ENCODE measurements at places on chromosomes 6 and 20.

DNA sequence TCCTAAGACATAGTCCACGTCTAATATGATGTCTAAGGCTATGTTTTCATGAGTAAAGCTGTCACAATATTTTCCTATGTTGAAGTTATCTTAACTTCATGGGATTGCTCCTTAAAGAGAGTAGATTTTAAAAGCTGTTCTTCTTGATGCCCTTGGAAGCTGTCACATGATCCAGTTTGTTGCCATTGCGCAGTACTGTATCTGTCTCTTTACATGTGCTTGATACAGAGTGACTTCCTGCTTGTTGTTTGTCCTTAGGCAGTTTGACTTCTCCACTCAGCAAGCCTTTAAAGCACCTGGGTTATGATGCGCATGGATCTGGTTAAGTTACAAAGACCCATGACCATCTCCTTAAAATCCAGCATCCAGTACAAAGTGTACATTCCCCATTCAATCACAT, 85.4 kb downstream of the CDYL start:
- no peak for DNase-seq

GRCh38 chr6:31122791-31123706, 2.8 kb upstream of the CDSN start:
- DNase-seq = peak; percentile 56

DNA sequence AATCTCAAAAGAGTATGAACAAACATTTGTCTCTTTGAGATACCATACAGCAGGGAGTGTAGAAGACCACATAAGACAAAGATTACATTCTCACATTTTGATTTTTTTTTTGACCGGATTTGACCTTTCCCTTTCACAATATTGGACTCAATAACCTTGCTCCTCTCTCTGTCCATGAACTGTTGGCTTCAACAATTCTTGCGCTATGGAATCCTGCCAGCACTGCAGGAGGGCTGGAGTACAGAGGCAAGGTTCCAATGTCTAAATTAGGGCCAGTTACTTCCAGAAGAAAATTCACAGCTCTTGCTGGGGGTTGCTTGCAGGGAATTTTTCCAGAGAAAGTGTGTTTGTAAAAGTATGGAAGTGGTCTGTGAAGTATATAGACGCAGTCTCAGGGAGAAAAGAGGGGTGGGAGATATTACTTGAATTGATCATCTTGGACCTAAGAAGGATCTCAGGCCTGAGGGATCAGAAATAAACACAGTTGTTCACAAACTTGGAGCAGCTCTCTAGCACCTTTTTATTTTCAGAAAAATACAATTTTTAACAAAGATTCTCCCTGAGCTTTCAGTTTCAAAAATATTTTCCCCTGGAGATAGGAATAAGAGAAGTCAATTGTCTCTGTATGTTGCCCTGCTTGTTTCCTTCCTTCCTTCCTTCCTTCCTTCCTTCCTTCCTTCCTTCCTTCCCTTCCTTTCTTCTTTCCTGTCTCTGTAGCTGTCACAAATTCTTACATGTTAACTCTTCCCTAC, 765.9 kb downstream of the BCKDHB start:
- DNase-seq = no peak

- no peak for DNase-seq
These were observed 325.1 kb downstream of the SOX4 start for GRCh38 chr6:21918666-21919065.

DNA sequence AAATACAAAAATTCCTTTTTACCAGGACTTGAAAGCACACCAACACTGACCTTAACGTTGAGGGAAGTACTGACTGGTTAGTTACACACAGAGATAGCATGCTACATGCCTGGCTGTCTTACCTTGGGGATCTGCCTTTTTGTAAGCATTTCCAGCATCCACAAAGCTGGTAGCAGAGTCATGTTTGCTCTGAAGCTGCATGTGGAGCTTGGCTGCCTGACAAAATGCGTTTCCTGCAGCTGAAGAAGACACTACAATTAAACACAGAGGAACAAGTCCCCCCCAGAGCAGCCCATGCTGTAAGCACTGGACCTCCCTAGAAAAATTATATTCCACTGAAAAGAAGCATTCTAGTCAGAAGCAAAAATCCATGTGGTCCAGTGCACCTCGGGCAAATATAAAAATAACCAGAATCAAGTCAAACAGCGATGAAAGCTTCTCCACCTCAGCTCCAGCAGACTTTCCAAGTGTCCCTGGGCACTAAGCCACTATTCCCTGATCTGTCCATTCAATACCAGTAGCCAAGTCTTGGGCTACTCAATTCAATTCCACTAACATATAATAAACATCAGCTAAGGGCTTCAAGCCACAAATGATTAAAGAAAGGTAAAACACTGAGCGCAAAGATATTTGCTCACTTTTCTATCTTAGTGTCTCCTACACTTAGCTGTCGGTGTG, 24.2 kb downstream of the NAPB start:
- DNase-seq = no peak

- no peak for DNase-seq
These were observed 250.5 kb upstream of the AFDN start for GRCh38 chr6:167576050-167576741.

DNA sequence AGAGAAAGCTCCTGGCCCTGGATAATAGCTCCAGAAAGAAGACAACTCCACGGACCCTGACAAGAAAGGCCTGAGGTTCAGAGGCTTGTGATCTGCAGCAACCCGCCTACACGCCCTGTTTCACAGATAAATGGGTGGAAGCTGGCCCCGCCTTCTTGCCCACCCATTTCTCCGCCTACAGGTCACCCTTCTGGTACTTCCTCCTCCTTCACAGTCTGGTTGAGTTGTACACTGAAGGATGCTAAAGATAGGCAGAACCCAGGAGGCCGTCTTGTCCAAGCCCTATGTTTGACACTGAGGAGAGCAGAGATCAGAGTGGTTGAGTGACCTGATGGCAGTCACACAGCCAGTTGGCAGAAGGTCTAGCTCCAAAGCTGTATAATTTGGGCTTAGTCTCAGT, 34.2 kb upstream of the MDGA1 start:
- peak; percentile 25 for DNase-seq

- no peak for DNase-seq
These were observed 40.1 kb downstream of the VSTM2L start for GRCh38 chr20:37943033-37943432.

DNA sequence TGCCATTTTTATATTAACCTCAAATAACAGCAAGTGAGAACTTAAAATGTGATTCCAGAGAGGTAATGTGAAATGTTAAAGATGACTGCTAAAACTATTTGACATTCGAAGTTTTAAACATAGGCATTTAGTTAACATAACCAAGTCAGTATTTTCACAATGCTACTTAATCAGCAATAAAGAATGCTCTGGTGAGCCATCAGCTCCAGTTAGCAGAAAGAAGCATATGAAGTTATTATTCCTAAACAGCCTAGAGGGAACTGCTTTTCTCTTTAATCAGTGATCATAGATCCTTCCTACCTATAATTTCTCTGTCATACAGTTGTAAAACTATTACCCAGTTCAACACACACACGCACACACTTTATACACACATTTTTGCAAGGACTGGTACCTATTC, 60.1 kb downstream of the MMS22L start:
- no peak for DNase-seq

- no peak for DNase-seq
These were observed 723.1 kb upstream of the FLRT3 start for GRCh38 chr20:15060265-15061060.

DNA sequence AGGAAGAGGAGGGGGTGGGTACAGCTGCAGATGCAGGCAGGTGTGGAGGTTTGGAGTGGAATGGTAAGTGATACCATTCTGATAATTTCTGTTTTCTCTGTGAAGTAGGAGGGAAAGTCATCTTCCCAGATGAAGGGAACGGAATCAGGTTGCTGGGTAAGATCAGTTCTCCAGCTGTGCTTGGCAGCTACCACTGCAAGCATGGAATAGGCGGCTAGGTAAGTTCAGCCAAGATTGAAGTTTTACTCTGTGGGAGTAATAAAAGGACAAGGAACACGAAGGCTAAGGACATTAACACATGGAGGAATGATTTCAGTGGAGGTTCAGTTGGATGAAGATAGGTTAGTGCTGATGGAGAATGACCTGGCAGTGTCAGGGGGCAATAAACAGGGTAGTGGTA, 128.3 kb downstream of the CARMIL1 start:
- no peak for DNase-seq

DNA sequence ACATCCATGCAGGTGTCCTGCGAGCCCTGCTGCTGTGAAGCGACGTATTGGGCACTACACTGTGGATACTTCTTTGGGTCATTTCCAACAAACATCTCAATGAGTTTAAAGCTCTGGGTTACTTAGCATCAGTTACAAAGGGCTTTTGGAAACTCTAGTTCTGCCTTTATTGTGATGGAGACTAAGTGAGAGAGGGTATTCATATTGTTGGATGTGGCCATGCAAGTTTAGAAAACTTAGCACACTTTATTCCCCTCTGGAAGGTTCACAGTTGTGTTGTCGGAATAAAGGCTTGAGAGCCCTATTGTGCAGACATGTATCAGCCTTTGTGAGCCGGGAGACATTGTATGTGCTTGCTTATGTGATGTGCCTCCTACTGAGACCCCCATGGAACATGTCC, 22.1 kb downstream of the DUSP22 start:
- no peak for DNase-seq

GRCh38 chr6:111918825-111919224, 45.6 kb upstream of the FYN start:
- DNase-seq = no peak

DNA sequence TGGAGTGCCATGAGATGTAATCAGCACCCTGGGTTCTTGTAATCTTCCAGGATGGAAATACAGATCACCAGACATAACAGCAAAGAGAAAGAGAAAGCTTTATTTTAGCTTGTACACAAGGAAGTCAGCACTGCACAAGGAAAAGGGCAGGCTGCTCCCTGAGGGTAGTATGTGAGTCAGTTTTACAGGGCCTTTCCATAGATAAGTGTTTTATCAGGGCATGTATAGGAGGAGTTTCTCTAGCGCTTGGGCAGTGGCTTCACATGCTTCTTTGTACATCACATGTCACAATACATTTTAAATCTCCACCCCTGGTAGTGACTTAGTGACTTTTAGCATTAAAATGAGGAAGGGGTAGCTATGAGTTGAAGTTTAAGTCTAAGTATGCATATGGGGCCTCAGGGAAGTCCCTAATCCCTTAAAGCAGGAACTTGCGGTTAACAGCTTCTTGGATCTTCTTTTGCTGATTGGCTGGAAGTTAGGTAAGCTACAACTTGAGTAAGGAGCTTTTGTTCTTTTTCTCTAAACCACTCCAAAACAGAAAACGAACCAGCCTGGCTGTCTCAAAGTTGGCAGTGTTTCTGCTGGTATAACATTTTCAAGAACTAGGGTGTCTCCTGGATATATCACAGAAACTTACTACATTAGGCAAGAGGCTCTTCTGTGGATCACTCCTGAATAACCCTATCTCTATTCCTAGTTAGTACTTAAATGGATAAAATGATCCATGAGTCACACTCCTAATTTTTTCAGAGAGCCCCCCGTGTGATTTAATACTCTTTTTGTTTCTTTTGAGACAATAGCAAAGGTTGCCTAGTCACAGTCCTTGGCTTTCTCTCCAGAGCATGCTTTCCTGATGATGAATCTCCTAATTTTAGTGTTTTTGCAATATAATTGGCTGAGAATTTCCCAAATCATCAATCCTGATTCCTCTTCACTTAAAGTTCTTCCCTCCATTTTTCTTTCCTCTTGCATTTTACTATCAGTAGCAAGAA, 60.2 kb downstream of the MRAP2 start:
- no peak for DNase-seq

- DNase-seq = no peak
These were observed 141.1 kb upstream of the SGK1 start for GRCh38 chr6:134458857-134459657.

DNA sequence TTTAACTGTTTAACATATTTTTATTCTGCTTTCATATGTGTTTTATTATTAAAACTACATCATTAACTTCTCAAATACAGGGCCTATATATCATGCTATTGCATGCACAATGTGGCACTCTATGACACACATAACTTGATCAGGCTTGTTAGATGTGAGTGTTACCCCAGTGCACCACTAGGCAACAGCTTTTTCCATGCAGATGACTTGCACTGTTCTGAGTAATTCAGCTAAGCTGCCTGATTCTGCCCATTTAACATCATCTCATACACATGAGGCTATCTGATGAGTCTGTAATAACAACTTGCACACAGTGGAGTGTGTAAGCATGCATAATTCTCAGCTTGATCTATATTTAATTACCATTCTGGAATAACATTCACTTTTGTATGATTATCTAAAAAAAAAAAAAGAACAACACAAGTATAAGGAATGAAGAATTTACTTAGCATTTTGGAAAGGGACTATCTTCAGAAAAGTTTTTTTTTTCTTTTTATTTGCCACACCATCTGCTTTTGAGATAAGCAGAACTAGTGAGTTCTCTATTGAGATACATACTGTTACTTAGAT, 83.1 kb downstream of the GRM1 start:
- no peak for DNase-seq

DNA sequence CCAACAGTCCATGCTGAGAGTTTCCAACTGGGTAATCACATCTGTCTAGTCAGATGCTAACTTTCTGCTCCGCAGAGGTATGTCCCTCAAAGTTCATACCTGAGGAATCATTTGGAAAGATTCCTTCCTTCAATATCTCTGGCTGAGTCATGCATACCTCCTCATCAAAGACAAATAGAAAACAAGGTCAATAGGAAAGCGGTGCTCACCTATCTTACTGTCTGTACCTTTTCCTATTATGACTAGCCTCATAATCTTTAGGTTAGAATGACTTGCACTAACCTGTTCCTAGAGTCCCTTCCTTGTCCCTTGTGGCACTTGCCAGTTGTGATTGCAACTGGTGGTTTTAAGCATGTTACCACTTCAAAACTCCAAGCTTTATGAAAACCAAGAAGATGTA, 78.2 kb upstream of the PTPRK start:
- no peak for DNase-seq

- DNase-seq = no peak
These were observed 1.3 kb upstream of the CDYL start for GRCh38 chr6:4774715-4775493.

- no peak for DNase-seq
These were observed 506 bp downstream of the CITED2 start for GRCh38 chr6:139373928-139374356.

DNA sequence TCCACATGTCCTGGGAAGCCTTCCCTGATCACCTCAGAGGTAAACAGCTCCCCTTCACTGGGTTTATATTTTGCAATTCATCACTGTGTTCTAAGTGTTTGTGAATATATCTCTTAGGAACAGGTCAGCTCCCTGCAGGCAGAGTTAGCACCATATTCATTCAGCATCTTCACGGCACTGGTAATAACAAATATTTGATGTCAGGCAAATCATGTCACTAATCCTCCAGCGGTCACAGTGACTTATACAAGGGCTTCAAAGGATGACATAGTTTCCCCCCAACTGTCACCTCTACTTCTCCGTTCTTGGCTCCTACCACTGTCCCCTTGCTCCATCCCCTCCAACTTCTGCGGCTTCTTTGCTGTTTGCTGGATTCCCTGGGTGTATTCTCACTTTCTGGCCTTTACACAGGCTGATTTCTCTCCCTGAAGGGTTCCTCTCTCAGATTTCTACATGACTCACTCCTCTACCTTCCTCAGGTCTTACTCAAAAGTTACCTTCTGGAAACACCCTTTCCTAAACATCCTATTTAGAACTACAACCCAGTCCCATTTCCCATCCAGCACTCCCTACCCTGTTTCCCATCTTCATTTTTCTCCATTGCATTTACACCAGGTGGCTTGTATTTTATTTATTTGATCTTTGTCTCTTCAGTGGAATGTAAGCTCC, 66.6 kb downstream of the NHLRC1 start:
- DNase-seq = no peak

- DNase-seq = no peak
These were observed 16.0 kb downstream of the PMEPA1 start for GRCh38 chr20:57693670-57694329.

GRCh38 chr6:118784641-118785164, 109.2 kb upstream of the ASF1A start:
- DNase-seq = no peak

Measured in large intestine (tissue), 12 donors.